Activated CD4-positive, alpha-beta T cell treated with anti-CD3 and anti-CD28 coated beads for 4 hours (primary cell): ENCODE measurements at places on chromosomes 4 and X.

GRCh38 chrX:720825-721224, 90.2 kb downstream of the SHOX start:
- no peak for DNase-seq

GRCh38 chr4:78150543-78150864, 93.4 kb downstream of the FRAS1 start:
- no peak for DNase-seq

DNA sequence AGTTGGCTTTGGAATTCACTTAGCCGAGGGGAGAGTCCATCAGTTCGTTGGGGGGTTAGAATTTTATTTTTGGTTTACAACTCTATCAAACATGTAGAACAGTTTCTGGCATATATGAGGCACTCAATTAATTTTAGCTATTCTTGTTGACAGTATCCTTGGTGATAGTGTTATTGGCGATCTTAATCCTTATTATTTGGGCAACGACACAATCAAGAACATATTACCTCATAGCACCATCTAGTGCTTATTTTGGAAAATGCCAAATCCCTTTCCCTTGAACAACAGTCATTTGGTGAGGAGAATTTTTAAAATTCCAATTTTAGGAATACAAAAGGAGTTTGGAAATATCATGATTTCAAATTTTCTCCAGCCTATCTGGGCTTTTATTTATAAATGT, 17.9 kb upstream of the PGRMC1 start:
- no peak for DNase-seq

- DNase-seq, result no peak
Measured at GRCh38 chr4:124644621-124645020, 67.9 kb downstream of the ANKRD50 start.
